Adipose tissue (tissue), 3 donors: ENCODE measurements at places on chromosomes 7 and 10. TPM values are rescaled to one million over a fixed set of nuclear protein-coding genes. Genes with fewer than 3 reads are reported as not detected.

PRPS1L1 gene
- not detected for polyA plus RNA-seq

SMKR1 gene
- polyA plus RNA-seq: 0.07 TPM

CALHM3 gene
- not detected for polyA plus RNA-seq

GPR158 gene
- polyA plus RNA-seq: 0.12 TPM

PON1 gene
- polyA plus RNA-seq: not detected

FAM185A gene
- 4.3 TPM for polyA plus RNA-seq

RBP3 gene
- polyA plus RNA-seq: not detected

CFAP58 gene
- polyA plus RNA-seq: 0.05 TPM

OR6V1 gene
- polyA plus RNA-seq: not detected

BMPR1A gene
- 6.5 TPM for polyA plus RNA-seq

CREB5 gene
- 33.2 TPM for polyA plus RNA-seq

THAP5 gene
- polyA plus RNA-seq: 5.2 TPM

PLCE1 gene
- polyA plus RNA-seq: 0.93 TPM

FAM221A gene
- 3.1 TPM for polyA plus RNA-seq
